Fibroblast of skin of back (primary cell): ENCODE measurements at places on chromosomes 7 and 10.

GRCh38 chr10:14478201-14478600 is 147.5 kb upstream of the FRMD4A start:
- DNase-seq: no peak

- no peak for DNase-seq
These were observed 19.2 kb downstream of the KCP start for GRCh38 chr7:128891110-128891941.

DNA sequence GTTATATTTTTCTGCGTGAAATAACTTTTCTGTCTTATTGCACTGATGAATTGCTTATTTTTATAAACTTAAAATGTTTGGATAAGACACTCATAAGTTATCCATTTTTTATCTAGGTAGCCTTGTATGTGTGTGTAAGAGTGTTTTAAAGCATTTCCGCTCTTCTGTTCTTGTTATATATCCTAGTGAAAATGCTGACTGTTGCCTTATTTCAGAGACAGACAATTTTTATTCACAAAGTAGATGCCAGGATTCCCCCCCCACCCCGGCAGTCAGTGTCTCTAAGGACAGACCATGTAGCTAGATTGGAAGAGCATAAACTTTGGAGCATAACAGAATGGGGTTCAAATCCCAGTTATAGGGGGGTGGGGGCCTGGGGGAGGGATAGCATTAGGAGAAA is 1.6 kb downstream of the SMC3 start:
- DNase-seq: no peak

DNA sequence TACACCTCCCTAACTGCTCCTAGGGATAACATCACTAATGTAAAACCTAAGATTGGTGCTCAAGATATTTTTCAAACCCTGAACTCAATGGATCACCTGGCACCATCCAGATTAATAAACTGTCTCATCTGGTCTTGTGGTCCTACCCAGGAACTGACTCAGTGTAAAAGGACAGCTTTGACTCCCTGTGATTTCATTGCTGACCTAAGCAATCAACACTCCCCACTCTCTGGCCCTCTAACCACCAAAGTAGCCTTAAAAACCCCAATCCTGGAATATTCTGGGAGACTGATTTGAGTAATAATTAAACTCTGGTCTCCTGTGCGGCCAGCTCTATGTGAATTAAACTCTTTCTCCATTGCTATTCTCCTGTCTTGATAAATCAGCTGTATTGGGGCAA is 6.2 kb upstream of the USP54 start:
- no peak for DNase-seq

DNA sequence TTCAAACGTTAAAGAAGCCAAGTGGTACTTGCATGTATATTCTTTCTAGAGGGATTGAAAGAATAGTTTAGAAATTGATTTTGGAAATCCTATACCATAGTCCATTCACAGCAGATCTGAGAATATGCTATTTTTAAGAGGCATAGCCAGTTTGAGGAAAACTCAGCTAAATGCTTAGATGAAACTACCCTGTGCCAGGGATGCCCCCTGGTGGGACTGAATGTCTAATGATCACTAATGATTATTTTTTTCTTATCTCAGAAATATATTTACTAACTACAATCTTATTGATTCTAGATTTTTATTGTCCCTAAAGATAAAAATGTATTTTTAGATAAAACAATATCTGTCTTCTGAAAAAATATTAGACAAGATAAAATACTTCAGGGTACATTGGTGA is 844.9 kb upstream of the PHF14 start:
- DNase-seq: no peak

- DNase-seq: no peak
These were observed 837.6 kb upstream of the GHITM start for GRCh38 chr10:83301732-83302131.

GRCh38 chr7:69603351-69603750 is 5.1 kb downstream of the AUTS2 start:
- DNase-seq: no peak

DNA sequence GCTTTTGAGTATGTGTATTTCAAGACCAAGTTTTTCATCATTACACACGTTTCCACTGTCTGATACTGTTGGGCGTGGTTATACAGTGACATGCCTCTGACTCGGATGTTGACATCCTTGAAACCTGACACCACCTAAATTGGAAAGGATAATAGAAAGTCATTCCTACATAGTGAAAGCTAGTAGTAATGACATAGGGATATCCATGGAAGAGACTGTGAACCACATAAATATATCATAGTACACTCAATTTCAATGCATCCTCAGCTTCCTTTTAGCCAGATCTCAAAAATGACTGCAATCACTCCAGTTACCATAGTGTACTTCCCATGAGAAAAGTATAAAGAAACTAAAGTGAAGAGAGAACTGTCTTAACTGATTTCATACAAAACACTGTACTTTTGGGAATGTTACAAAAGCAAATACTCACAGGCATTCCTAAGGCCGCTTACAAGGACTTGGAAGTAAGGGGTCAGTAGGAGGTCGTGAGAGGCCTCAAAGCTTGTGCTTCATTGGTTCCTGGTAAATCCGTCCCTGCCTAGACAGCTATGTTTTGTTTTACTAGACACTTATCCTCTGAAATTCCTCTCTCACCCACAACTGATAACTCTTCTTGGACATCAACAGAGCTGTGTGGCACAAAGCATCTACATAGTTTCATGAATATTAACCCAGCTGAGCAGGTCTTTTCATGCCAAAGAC is 71.8 kb upstream of the VWDE start:
- peak; percentile 77 for DNase-seq

GRCh38 chr7:45324683-45325237 is 167.2 kb downstream of the RAMP3 start:
- DNase-seq: no peak
